Caki2 (cell line): ENCODE measurements at places on chromosomes 1 and 21. TPM values are rescaled to one million over a fixed set of nuclear protein-coding genes. Genes with fewer than 3 reads are reported as not detected.

- no peak for DNase-seq
Measured at GRCh38 chr1:55904541-55904940, 674.8 kb downstream of the PLPP3 start.

DNA sequence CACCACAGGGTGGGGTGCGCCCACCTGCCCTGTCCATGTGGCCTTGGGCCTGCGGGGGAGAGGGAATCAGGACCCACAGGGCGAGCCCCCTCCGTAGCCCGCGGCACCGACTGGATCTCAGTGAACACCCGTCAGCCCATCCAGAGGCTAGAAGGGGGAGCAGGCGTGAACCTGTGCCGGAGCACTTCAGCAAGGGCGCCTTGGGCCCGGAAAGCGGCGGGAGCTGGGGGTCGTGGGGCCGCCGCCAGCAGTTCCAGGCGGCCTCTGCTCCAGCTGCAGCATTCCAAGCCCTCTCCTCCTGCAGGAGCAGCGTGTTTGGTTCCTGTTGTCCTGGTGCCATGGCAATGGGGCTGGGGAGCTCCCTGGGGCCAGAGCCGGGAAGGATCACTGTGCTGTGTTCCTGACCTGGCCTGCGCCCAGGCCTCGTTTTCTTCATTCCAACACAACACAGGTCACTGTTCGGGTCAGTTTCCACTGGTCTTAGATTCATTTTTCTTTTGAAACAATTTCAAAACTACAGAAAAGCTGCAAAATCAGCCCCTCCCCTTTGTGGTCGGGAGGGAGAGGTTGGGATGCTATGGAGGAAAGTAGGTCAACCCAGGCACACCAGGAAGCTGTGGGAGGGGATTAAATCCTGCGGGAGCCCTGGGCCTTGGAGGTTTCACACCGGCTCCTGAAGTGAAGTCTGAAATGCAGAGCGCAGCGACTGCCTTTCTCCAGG is 18.8 kb downstream of the SLX9 start:
- DNase-seq, result no peak

GRCh38 chr21:45799765-45800338 is 156.3 kb downstream of the PCBP3 start:
- no peak for DNase-seq

The ADAMTS1 gene
- 35.1 and 62.5 TPM in 2 replicates for total RNA-seq

The PRDX1 gene
- 3,864 and 4,011 TPM in 2 replicates for total RNA-seq
